ENCODE measurements at places on chromosomes 13 and 19.

DNA sequence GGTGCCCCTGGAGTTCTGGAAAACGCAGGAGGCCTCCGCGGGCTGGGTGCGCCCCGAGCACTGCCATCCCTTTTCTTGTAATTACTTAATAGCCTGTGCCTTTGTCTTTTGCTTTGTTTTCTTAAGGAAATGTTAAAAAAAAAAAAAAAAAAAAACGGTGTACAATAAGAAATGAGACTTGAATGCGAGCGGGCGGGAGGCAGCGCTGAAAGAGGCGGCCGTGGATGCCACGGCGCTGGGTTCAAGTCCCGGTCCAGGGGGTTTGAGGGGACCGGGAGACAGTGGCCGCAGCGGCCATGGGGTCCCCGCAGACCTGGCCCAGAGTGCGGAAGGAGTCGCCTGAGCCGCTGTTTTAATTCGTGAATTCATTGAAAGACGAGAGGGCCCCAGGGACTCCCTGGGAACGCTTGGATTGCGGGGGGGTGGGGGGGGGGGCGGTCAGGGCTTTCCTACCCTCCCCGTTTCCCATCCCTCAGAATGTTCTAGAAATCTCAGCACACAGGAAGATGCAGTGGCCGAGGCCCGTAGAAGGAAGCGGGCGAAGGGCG lies 349.2 kb upstream of the ARGLU1 start:
- DNase-seq, result no peak

GRCh38 chr13:27765650-27766049 lies 26.6 kb upstream of the GSX1 start:
- DNase-seq, result no peak

DNA sequence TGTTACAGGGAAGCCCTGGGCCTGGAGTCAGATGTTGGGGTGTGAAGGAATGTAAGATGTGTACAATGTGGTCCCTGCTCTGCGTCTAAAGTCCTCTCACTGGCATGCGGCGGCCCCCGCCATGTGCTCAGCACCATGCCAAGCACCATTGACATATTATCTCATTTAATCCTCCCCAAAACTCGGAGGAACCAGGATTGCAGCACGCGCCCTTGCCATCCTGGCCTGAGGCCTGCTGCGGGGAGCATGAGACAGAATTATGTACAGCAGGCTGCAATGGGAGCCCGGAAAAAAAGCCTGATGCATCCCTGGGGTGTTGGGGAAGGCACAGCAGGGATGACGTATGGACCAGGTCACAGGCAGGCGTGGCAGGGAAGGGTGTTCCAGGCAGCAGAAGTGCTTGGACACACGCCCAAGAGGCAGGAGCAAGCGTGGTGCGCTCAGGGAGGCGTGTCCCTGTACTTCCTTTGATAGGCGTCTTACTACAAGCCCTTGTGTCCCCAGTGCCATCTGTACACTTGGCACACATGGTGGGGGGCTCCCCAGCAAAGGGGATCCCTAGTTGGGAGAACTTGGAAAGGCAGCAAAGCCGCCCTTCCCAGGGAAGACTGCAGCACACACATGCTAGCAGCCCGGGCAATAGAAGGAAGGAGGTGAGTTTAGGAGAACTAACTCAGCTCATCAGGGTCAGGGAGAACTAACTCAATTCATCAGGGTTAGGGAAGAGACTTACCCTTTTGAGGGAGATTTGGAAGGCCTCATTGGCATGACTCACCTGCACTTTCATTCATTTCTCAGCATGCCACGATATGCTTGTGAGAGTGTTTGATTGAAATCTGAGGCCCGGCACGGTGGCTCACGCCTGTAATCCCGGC lies 3.4 kb downstream of the EVI5L start:
- no peak for DNase-seq

DNA sequence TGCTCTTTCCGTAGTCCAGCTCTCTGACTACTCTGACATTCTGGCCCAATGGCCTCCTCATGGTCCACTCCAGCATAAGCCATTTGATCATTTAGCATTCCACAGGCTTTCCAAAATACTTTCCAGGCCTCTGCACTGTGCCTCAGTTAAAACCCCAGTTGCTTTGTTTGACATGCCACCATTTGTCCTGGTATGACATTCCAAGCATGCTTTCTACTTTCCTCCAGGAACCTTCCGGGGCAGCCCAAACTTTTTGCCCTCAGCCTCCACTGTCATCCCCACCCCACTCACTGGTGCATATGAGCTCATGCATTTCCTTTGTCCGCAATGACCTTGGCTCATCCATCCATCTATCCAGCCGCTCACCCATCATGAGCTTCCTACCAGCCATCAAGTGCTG lies 41.8 kb upstream of the WASF3 start:
- no peak for DNase-seq

GRCh38 chr13:98576963-98577835 lies at the start of gene STK24:
Gene STK24, minus strand, starts transcription at chr13:98577107. Its CDS starts 321 bp downstream, at chr13:98576786.
- DNase-seq, result no peak

- no peak for DNase-seq
Observed at GRCh38 chr13:52926971-52927370, 78.5 kb upstream of the PCDH8 start.

DNA sequence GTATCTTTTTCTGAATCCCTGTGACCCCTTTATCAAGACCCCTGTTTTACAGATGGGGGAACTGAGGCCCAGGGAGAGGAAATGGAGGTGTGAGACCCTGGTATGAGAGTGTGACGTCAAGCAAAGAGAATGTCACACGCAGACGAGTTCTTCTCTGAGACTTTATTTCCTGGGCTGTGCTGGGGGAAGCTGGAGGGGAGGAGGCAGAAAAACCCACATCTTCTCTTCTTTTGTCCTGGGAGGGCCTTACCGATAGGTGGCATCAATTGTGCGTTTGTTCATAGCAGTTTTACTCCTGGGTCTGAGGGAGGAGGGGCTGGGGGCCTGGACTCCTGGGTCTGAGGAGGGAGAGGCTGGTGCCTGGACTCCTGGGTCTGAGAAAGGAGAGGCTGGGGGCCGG lies 4.9 kb upstream of the KLK15 start:
- no peak for DNase-seq

- no peak for DNase-seq
Observed at GRCh38 chr13:26977541-26977940, 194.1 kb downstream of the USP12 start.

DNA sequence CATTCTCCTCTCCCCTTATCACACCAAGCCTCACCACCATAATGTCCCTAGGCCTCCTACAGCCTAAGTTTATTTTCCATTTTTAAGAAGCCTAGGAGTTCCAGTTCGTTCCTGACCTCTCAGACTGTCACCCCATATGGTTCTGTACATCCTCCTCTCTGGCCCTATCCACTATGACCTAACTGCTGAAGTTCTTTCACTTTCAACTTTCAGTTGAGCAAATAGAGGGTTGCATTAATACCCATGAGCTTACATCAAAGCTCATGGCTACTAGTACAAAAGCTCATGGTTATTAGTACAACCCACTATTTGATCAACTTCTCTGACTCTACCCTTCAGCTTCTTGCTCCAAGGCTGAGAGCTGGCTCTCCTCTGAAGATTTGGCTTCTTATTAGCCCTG lies 72.9 kb downstream of the FGF14 start:
- no peak for DNase-seq

GRCh38 chr13:88656751-88657150 lies 985.6 kb downstream of the SLITRK5 start:
- no peak for DNase-seq

DNA sequence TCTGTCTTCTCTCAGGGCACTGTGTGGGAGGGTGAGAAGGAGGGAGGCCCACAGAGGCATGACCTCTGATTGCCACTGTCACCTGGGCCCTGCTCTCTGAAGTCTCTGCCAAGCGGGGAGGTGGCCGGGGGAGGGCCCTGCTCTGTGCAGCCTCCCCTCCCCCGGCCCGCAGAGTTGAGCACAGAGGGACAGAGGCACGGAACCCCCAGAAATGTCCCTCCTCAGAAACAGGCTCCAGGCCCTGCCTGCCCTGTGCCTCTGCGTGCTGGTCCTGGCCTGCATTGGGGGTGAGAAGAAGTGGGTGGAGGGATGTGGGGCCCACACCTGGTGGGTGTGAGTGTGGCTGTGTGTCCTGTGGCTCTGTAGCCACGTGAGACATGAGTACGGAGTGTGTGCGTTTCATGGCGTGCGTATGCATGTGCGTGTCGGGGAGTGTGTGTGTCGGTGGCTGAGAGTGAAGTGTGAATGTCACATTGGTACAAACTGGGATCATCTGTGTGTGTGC lies at the start of gene APOC4:
Gene APOC4, plus strand, starts transcription at position 171 of the 505 bp plus-strand sequence. Its CDS starts 41 bp downstream, at position 212.
- DNase-seq, result no peak

DNA sequence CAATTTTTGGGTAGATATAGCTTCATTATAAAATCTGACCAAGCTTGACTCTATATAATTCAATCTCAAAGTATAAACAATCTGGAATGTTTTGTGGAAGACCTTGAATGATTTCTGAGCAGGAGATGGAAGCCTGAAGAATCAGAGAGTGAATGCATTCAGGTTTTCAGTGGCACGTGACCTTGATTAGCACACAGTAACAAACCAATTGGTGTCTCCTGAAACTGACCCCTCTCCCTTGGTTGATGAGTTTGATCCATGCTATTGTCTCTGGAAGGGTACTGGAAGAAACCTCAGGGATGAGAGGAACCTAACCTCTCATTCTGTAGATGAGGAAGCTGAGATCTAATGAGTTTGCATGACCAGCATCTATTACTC lies 39.6 kb downstream of the PCDH8 start:
- DNase-seq, result no peak

DNA sequence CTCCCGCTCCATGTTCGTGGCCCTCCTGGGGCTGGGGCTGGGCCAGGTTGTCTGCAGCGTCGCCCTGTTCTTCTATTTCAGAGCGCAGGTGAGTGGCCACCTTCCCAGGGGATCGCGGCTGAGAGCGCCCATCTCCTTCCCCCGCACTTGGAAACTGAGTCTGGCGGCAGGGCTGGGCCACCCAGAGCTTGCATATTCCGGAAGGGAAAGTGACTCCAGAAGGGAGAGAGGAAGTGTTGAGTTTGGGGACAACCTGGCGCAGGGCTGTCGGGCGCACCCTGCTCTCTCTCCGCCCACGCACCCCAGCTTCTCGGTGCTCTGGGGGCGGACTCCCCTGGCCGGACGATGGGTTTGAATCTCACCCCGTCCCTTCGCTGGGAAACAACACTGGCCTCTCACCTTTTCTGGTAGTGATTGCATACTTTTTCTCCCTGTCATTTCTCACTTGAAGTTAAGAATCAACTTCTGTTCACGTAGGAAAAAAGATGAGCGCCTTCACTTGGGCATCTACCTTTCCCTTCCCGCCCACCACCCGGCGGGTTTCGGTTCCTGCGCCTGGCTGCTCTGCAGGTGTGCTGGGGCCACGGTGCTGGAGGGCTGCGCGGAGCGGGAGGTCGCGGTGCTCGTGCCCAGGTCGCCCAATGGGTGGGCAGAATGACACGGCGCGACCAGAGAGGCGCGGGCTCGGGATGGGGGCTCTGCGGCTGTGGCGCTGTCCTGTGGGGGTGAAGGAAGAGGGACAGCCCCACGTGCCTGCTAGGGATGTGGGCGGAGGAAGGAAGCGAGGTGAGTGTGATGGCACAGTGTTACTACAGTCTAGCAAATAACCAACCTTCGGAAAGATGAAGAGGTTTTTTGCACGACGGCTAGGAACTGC lies 721 bp downstream of the TNFSF11 start:
- DNase-seq, result no peak

DNA sequence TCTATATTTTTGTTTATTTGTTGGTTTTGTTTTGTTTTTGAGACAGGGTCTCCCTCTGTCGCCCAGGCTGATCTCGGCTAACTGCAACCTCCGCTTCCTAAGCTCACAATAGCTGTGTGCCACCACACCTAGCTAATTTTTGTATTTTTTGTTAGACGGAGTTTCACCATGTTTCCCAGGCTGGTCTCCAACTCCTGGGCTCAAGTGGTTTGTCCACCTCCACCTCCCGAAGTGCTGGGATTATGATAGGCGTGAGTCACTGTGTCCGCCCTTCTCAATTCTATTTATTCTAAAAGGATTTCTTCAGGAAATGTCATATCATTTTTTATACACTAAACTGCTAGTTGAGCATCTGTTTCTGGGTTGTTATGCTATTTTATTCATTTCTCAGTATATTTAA lies 1206.0 kb downstream of the OLFM4 start:
- DNase-seq, result no peak

DNA sequence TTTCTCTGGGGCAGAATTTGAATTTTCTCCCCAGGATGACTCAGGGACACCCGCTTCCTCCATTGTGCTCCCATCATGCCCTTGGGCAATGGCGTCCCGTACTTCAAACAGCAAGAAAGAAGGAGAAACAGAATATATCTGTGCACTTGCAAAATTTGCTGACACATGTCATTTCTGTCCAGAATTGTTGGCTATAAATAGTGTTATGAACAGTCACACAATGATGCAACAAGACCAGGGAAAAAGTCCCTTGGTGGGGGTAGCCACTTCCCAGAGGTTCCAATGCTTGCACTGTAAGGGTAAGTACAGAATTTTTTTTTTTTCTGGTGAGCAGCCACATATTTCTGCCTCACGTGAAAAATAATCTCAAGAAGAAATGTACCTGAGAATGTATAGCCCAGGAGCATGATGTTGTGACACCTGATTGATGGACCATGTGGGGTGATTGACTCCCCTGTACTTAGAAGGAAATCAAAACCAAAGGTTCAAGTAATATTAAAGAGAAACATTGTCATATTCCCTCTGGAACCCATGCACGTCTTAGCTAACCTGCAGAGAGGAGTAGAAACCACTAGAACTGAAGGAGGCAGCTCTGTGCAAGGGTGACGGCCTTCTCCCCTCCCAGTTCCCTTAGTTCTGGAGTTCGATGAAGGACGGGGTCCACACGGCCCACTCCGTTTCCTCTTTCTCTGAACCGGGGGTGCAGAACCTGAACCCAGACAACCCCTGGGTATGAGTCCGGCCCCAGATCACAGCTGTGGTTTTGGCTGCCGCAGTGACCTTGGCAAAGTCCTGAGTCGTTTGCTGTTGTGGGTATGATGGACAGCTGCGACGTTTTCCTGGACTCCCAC lies 9.3 kb upstream of the LAIR1 start:
- DNase-seq, result no peak

GRCh38 chr19:2556221-2557092 lies 80.5 kb downstream of the GADD45B start:
- DNase-seq, result no peak

GRCh38 chr13:48892053-48892687 lies 83.5 kb upstream of the FNDC3A start:
- DNase-seq, result peak; percentile 61
